Activated CD4-positive, CD25-positive, alpha-beta regulatory T cell treated with anti-CD3 and anti-CD28 coated beads, Interleukin-2, amount 50 U/mL, for 16 hours (primary cell): ENCODE measurements at places on chromosomes 3 and 15.

DNA sequence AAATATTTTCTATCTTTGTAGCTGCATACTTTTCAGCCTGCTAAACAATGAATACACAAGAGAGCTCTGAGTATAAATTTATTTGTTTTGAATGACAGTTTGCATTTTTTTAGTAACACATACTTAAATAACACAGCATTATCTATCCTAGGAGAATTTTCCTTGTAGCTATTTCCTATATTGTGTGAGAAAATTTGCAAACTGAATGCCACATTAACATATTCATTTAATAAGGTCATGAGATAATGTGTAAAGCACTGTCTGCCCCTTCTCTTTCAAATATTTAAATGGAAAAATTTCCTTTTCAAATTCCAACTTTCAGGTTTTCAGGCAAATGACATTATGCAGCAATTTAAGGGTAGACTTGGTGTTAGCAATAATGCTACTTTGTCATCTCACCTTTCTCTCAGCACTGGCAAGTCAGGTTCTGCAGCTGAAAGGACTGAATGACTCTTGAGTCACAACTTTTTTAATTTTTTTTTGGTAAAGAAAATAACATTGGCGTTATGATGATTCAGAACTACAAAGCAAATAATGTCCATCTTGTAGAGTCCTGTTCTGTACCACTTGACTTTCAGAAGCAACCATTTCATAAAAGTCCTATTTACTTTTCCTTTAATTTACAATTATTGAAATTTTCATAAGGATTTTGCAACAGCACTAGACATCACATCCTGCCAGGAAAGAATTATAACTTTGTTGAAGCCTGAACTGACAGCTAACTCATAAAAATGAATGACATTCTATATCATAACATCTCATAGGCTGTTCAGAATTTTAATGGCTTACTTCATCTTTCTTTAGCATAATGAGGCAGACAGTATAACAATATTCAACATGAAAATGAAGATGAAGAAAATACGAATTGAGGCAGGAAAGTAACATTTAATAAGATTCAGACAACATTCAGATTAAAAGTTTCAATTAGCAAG is 681.6 kb upstream of the SEMA6D start:
- DNase-seq, result no peak

GRCh38 chr3:129310111-129311011 is 31.7 kb downstream of the HMCES start:
- no peak for DNase-seq

DNA sequence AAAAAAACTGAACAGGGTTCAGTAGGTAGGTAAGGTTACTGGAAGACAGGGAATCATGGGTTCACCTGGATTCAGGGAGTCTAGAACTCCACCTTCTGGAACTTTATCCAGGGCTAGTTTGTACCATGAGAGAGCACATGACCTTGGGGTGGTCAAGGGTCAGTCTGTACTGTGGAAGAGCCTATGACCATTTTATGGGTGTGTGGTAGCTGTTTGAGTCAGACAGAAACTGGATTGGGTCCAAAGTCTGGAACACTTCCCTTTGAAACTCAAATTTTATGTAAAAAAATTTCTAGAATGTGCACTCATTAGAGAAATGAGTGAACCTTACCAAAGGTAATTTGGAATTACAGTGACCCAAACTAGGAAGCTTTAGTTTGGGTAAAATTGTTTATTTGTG is 486.0 kb upstream of the AGTR1 start:
- DNase-seq, result no peak

- DNase-seq, result no peak
Observed at GRCh38 chr3:169999433-169999832, 32.8 kb downstream of the SEC62 start.

- no peak for DNase-seq
Observed at GRCh38 chr3:52481819-52482521, 13.2 kb upstream of the STAB1 start.

DNA sequence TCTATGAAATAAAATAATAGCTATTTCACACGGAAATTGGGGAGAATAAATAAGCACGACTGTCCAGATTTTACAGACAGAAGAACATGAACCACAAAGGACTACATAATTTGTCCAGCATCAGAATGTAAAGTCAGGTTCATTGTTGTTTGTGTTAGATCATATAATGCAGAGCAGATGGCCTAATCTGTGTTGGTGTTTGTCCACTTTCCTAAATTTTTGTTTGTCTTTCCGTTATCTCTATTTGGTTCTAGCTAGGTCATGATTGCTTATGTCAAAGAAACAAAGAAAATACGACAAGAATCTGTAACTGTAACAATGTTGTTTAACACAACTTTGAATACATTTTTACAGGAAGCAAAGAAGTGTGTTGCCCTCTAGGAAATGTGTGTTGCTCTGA is 75.6 kb upstream of the ANKRD28 start:
- DNase-seq, result no peak

DNA sequence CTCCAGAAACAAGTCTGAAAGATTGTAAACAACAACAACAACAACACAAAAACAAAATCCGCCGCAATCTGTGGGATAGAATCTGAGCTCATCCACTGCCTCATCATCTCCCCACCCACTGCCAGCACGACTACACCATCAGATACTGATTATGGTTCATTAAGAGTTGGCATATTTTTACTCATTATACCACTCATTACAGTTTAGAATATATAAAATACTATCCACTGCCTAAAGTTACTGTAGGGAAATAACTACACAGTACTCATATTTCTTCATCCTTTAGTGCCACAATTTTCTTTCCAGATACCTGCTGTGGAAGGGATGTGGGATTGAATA is 152.5 kb upstream of the PEX5L start:
- DNase-seq, result no peak

GRCh38 chr3:48661501-48662144 is 1.1 kb downstream of the CELSR3 start:
- DNase-seq, result peak; percentile 55

- DNase-seq, result no peak
Observed at GRCh38 chr15:97319291-97319690, 641.2 kb upstream of the ARRDC4 start.

GRCh38 chr3:112582244-112582874 is 20.5 kb downstream of the SLC35A5 start:
- no peak for DNase-seq

DNA sequence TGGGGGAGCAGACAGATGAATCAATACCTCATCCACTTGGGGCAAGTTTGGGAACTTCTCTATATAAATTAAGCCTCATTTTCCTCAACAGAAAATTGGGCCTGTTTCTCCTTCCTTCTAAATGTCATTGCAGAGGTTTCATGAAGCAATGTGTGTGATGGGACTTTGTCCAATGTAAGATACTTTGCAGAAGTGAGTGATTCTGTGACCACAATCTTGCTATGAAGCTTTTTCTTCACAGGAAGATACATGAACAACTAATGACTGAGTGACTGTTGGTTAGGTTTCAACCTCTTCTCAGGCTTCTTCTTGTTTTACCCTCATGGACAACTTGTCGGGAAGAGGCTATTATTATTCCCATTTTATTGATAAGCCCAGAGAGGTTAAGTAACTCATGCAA is 11.0 kb downstream of the TMEM45A start:
- DNase-seq, result no peak

DNA sequence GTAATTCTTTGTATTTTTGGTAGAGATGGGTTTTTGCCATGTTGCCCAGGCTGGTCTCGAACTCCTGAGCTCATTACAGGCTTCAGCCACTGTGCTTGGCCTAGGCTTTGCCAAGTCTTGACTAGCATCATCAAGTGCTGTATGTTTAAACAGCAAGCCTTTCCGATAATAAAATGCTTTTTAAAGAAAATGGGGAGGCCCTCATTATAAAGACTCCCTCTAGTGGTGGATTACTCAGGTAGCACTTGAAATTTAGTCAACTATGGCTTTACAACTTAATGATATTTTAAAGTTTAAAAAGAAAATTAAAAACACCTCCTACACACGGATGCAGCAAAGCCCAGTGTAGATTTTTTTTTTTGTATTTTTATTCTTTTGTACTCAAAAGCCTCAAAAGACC is 213.6 kb downstream of the GAP43 start:
- DNase-seq, result no peak

GRCh38 chr3:42937334-42937733 is 31.4 kb downstream of the ZNF662 start:
- no peak for DNase-seq

DNA sequence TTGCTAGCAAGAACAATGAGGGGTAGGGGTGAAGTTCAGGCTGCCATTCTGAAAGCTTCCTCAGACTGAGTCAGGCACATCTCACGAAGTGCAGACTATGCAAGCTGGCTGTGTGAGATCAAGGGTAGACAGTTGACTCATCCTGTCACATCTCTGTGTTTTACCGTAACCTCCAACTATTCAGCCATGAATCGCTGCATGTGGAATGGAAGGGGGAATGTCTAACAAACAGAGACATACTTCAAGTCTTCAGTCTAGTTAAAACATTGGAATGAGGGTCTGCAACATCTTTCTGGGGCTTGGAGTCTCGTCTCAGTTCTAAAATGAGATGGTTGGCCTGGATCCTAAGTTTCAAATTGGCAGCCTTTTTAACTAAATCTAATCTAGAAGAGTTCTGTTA is 25.9 kb downstream of the AGTR1 start:
- no peak for DNase-seq

DNA sequence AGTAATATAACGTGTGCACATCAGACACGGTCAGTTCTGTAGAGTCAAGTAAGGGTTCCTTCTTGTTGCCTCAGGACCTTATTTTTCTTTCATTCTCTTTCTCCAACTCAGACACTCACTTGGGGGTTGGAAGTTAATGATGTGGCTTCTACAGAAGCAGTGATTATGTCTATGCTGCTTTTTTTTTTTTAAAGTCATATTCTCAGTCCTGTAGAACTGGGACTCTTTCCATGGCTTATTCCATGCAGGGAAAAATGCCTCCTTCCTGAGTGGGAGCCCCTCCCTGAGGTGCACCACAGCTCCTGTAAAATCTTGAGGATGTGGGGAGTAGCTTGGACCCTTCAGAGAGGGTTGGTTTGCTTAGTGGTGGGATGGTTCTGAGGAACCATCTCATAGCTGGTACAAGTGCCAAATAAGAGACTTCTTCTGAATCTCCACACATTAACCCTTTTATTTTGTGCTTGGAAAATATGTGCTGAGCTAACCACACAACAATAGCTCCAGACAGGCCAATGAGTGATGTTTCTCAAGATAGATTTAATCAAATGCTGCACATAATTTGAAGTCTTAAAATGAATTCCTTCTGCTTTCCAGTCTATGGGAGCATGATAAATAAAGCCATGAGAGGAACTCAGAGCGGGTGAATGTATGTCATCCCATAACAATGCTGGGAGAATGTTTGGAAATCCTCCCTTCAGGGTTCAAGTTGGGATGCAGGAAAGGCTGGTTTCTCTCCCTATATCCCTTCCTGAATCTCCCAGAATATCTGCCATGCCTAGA is 23.3 kb upstream of the FSTL1 start:
- no peak for DNase-seq

- no peak for DNase-seq
Observed at GRCh38 chr3:190167936-190168680, 47.4 kb upstream of the P3H2 start.

DNA sequence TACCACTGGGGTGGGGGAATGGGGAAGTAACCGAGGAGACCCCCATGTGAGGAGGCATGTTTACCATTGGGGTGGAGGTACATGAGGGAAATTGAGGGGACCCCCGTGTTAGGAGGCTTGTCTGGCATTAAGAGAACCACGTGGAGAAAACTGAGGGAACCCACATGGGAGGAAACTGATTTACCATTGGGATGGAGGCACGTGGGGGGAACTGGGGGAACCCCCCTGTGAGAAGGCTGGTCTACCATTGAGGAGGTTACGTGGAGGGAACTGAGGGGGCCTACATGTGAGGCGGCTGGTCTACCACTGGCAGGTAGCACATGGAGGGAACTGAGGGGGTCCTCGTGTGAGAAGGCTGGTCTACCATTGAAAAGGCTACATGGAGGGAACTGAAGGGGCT is 159.4 kb downstream of the FBLN2 start:
- no peak for DNase-seq

- no peak for DNase-seq
Observed at GRCh38 chr15:52790169-52790708, at the start of gene ONECUT1. Gene ONECUT1 (minus strand): TSS chr15:52790336. CDS start chr15:52789884, 452 bp downstream.

DNA sequence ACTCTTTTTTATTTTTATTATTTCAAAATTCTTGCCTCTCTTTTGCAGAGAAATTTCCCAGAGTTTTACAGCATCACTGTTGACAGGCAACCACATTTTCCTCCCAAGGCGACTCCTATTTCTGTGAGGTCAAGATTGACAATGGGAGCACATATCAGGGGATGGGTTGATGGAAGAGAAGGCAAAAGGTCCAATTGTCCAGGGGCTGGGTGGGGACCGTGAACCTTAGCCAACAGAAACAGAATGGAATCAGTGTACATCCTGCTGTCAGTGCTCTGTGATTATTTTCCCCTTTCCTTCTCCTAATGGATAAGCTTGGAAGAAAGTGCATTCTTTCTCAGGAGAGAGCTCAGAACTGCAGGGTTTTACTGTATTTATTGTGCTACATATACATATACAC is 42.4 kb downstream of the CNTN6 start:
- DNase-seq, result no peak

- DNase-seq, result no peak
Observed at GRCh38 chr15:44099671-44100070, 95.4 kb downstream of the FRMD5 start.

DNA sequence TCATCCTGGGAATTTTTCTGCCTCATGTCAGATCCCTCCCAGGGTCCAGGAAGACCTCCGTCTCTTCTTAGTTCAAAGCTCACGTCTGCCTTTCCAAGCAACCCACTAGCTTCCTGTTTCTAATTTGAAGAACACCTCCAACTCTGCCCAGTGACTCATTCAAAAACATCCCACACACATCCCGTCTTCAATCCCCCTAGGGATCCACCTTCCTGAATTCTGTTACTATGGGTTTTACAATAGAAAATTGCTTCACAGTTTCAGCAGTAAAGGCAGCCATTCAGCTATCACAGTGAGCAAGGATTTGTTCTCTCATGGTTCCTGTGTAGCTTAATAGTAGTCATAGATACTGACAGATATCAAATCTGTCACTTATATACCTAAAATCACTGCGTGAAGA is 308.3 kb upstream of the CCDC54 start:
- no peak for DNase-seq

DNA sequence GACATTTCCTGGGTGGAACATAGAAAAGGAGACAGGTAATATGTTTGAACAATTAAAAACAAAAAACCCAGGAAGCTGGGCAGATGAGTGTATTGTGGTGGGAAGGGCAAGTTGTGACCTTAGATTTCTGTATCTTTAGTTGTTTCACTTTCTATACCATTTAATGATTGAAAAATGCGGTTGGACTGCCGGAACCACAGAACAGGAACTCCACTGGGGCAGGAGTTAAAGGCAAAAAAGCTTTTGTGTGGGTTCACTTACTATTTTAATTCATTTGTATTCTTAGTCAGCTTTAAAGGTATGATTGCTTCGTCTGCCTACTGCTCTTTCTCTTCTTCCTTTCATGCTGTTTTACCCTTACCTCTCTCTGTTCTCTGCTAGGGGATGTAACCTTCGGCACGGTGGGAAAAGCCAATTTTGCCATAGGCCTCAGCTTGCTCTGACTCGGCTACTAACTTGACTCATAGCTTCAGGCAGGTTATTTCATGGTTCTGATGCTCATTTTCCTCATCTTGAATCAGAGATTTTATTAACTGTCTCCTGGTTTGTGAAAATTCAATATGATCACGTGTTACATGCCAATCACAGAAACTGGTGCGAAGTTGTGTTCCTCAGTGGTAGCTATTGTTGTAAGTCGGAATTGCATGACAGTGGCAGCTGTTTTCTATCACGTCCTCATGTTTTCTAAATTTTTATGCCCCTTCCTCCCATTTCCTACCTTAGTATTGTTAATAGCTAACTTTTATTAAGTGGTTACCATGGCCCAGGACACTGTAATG is 1.6 kb upstream of the MCTP2 start:
- DNase-seq, result no peak

- no peak for DNase-seq
Observed at GRCh38 chr3:160435747-160436146, 13.8 kb downstream of the TRIM59 start.
